ENCODE measurements at places on chromosomes 3 and 15.

- DNase-seq, result no peak
These were observed 65.4 kb upstream of the PFN2 start for GRCh38 chr3:150035910-150036612.

DNA sequence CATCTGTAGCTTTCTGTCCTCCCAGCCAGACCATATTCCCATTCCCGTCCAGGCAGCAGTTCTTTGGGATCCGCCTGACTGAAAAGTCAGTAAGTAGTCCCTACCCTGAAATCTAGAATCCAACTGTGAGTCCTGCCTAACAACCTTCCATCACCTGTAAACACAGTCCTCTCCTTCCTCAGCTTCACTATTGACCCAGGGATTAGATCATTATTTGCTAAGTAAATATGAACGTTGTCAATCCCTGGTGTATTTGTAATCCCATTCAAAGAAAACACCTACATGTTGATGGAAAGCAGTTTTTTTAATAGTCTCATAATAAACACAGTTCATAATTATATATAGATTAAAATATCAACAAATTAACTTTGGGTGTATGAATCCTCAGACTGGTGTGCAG is 732 bp downstream of the SAXO2 start:
- no peak for DNase-seq

DNA sequence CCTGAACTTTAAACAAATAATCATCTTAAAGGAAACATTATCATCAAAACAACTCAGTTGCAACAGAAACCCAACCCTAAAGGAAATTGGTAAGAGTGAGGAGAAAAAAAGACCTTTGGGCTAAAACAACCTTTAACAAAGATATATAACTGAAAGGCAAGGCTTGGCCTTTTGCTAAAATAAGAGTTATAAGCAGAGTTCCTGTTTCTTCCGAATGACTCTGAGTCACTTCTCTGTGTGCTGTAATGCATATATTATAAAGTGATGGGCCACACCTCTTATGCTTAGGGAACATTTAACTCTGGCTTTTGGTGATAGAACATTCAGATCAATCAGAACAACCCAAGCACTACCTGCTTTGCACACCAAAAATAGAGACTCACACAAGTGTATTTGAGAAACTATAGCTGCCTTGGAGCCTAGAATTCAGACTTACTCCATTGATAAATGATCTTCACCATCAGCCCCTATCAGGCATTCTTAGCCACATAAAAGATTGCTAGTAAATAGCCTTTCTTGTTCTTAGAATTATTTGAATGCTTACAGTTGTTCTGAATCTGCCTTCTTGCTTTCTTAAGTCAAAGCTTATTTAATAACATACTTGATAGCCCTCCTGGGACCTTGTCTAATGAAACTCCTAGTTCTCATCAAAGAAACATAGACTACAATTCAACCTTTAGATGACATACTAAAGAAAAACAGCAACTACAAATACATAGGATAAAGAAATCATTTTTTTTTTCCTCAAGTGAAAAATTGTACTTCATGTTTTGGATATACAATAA is 294.2 kb upstream of the SEMA6D start:
- no peak for DNase-seq

GRCh38 chr15:80606511-80607071 is 88.5 kb upstream of the ABHD17C start:
- DNase-seq, result no peak

GRCh38 chr15:23403550-23403949 is 43.5 kb downstream of the GOLGA6L2 start:
- no peak for DNase-seq

Measured in NCI-H446 (cell line).